Glutamatergic neuron (in vitro differentiated cells): ENCODE measurements at places on chromosomes 1 and 21. TPM values are rescaled to one million over a fixed set of nuclear protein-coding genes. Genes with fewer than 3 reads are reported as not detected.

DNA sequence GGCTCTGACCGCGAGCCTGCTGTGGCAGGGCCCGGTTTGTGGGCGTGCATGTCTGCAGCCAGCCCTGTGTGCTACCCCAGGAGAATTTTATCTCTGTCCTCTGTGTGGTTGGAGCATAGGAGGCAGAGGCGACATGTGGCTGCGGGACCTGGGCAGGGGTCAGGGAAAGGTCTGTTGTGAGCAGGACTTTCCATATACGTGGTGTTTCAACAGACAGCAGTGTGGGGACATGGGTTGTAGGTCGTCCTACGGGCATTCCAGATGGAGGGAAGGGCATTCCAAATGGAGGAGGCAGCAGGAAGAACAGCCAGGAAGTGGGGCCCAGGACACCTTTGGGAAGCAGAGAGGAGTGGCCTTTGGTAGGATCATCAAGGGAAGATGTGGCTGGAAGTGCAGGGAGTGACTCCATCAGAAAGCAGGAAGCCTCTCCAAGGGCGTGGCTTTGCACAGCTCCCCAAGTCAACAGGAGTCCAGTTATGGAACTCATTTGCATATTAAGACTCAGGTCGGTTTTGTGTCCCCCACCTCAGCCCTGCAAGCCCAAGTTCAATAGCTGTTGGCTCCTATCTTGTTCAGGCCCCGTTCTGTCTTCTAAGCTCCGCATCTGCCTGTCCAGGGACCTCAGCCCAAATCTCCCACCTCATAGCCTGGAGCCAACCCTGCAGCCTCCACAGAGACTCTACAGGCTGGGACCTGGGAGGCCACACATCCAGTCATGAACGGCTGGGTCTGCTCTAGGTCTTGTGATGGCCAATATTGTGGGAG is 309.1 kb downstream of the MATN1 start:
- no peak for DNase-seq

DNA sequence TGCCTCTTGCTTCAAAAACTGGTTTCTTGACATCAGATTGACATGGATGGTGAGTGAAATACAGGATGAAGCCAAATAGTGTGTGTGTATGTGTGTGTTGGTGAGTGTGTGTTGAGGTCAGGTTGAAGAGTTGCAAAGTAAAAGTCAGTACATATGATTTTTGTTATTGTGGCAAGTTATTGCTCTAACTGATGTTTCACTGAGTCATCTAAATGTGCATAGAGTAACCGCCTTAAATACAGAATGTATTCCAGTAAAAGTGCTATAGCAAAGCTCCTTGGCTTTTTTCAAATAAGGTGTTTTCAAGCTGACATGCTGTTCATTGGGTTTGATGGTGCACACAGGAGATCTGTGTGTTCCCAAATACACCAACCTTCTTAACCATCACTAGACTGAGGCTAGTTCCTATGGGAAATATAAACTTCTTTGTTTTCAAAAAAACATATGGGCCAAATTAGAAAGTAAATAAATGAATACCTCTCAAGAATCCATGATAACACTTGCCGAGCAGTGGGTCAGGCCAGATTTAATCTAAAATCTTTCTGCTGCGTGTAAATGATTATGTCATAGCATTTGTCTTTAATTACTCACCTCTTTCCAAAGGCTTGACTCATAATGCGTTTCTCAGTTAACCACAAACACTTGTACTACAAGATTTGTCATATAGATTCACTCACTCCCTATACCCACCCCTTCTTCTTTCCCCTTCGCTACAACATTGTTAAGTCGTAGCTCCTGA is 151.1 kb downstream of the LYPLAL1 start:
- no peak for DNase-seq

DNA sequence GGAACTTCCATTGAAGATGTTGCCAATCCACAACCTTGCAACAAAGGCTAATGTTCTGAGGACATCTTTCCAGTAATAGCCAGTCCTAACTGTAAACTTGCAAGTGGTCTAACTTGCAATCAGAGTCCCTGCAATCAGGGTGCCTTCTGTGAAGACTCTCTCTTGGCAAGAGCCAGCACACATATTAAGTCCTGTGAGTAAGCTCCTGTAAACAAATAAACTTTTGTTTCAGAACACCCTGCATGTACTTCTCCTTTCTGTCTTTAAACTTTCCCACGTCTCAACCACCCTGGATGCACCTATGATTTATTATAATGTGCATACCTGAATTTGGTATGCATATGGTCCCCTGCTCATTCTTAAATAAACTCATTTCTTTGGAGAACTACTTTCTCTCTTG is 9.1 kb downstream of the GBP7 start:
- no peak for DNase-seq

GRCh38 chr1:205709059-205709398 is 28.7 kb upstream of the SLC45A3 start:
- no peak for DNase-seq

GCSAML gene
- total RNA-seq = not detected
